ENCODE measurements at places on chromosomes 12 and 14.

DNA sequence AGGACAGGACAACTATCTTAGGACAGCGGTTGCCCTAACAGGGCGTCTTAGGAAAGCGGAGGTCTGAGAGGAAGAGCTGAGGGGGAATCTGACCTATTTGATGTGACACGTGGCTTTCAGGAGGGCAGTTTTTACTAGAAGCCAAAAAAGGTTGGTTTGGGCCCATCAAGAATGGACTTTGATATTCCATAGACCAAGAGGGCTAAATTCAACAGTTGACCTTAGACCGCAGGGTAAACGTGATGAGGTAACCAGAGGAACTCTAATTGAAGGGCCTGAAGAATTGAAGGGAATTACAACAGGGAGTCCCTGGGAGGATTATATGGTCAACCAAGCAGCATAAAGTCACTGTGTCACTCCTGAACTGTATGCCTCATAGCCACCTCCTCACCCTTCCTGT, 11.5 kb downstream of the C1S start:
- DNase-seq, result no peak

DNA sequence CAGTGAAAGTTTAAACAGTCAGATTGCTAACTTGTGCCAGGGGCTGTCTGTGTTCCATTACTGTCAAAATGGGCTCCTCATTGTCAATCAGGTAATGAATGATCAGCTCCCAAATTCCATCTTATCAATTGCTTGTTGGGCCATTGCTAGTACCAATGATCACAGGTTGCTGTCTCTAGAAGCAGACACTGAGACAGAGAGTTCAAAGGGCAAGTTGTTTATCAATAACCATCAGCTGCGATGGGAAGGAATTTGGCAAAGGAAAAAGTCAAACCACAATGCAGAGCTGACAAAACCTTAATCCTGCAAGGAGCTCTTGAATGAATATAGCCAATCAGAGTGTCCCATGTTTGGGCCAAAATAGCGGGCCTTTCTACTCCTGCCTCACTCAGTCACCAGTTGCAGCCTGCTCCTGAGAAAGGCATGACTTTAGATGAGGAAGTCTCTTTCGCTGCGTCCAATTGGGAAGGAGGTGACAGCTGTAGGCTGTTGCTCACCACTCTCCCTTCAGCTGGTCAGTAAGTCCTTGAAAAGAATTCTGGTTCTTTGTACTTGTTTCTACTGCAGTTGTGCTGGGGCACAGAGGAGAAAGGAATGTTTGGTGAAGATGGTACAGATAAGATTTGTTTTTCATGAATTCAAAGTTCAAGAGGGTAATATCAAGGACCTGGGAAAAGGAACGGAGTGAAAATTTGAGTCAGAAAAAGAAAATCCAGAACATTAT, 179.2 kb upstream of the PDE3A start:
- no peak for DNase-seq

DNA sequence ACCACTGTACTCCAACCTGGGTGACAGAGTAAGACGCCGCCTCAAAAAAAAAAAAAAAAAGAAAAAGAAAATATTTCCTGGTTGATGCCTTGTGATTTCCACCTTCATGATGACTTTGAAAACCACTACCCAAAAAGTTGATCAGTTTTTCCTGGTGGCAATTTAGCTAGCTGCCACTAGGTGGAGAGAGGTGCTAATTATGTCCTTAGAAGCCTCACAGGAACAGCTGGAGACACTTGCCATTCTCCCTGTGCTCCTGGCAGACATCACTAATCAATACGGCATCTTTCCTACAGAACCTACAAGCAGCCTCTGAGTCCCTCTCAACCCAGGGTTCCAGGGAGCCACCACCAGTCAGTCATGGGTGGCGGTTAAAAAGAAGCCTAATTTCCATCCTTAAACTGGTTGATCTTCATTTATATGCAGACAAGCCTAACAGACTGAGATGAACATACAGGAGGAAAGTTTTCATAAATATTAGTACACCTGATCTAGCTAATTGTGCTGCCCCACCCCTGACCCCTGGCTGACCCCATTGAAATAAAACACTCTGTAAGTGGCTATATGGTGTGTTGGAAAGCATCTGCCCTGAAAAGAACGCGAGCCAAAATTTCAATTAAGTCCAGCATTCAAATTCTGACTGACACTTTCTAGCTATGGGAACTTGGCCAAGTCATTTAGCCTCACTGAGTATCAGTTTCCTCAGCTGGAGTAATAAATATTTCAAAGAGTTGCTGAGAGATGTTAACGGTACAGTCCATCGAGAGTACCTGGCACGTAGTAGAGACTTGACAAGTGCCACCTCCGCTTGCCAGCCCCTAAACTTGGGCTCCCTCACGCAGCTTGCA, 6.2 kb upstream of the OAS1 start:
- peak; percentile 44 for DNase-seq

DNA sequence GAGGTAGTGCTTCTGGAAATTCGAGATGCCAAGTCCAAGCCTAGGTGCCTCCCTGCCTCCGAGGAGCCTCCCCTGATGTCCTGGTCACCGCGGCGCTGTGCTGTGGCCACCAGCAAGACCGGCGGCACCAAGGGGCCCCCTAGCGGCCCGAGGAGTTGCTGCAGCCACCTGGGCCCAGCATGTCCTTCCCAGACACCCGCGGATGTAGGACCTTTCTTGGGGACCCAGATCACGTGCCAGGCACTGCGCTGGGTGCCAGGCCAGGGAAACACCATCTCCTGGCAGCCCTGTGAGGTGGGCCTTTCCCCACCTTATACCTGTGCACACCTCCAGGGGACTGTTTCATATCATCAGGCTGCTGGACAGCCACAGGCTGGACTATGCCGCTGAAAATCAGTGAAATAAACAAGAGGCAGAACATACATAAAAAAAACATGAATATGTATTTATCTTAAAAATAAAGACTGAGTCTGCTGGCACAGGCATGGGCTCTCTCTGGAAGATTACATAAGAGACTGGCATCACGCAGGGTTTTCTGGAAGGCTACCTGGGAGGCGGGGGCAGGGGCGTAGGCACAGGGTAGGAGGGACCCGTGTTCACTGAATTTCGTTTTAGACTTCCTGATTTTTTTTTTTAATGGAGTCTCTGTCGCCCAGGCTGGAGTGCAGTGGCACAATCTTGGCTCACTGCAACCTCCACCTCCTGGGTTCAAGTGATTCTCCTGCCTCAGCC, 15.9 kb upstream of the HHIPL1 start:
- peak; percentile 50 for DNase-seq

- DNase-seq, result peak; percentile 72
Observed at GRCh38 chr14:34465069-34465859, 3.2 kb upstream of the SPTSSA start.

DNA sequence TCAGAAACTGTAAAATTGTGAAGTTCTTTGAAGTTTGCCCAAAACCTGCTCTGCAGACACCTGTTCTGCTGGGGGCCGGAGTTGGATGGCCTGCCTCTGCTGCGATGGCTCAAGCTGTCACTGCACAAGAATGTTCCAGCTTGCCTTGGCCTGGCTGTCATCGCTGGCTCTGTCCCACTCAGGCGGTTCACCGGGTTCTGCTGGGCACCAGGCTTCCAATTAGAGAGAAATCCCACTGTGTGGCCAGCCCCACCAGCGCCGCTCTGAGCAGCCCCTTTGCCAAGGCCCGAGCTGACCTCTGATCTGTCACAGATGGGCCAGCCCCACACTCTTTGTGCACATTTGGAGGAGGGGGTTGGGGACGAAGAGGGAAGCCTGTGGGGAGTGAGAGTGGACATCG, 71.7 kb upstream of the GPATCH2L start:
- no peak for DNase-seq

DNA sequence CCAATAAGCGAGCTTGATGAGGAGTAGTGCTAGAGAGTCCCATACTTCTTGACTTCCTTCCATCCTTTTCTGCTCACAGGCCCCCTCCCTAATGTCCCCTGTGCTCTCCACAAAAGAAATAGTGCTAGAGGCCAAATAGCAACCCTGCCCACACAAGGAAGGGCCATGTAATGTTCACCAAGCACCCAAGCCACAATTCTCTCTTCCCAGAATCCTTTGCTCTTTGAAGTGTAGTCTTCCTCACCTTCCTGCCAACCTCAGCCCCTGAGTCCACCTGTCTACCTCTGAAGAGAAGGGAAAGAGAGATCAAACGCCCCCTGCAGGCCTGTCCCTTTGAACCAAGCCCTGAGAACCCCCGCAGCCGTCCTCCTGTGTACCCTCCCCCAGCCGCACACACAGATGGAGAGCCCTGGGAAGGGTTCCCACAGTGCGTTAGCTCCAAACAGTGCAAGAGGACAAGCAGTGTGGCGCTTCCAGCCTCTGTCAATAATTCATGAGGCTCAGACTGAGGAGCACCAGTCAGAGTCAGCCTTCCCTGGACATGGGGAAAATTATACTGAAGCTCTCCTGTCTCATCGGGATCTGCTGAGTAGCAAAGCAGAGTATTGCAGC, 1.9 kb upstream of the DHRS4 start:
- DNase-seq, result no peak

DNA sequence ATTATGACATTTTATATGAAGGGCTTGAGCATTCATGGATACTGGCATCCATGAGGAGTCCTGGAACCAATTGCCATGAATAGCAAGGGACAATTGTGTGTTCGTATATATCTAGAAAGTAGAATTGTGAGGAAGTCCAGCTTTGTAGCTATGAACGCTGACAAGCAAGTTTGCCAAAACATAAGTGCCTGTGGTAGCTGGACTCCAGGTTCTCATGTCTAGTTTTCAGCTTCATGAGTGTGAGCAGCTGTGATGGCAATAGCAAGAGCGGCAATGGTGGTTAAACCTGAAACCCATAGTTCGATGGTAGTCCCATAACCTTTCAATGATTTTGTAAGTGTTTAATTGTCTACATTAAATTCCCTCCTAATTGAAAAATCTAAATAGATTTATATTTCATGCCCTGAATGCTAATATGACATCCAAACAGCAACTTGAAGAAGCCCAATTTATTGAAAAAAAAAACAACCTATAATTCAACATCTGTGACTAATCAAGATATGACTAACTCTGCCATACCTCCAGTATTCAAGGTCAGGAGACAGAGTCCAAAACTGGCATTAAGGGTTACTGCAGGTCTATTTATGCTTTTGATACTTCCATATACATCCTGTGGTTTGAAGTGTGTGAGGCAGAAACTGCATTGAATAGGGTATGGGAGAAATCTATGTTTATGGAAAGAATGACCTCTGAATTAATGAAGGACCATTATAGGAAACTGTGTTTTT, 50.3 kb upstream of the PCED1B start:
- DNase-seq, result no peak

DNA sequence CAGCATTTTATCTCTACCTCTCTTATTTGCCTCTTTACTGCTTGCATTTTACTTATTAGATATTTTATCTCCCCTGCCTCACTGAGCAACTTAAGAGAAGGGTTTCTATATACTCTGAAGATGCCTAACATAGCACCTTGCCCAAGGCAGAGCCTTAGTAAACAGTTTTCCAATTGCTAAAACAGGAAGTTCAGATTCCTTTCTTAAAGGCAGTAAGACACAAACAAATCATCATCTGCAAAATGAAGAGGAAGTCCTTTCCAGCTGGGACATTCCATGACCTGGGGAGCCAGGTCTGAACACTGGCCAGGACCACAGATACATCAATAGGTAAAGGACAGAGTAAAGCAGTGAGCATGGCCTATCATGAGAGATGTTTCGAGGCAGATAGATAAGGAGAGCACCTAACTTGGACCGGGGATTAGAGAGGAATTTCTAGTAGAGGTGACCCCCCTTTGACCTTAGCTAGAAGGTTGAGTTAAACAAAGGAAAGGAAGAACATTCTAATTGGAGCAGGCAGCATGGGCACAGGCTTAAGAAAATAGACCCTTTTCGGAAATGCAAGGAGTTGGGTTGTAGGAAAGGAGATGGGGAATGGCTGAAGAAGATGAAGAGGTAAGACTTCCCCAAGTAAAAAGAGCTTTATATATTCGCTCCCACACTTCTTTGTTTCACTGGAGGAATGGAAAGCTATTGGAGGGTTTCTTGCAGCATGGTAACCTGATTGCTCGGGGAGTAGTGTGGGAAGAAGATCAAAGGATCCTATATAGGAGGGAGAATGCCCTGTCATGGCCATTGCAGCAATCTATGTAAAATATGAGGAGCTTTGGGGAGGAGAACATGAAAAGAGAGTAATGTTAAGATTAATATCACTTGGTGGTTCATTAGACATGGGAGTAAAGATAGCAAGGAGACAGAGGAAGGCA, 94.8 kb downstream of the PHLDA1 start:
- DNase-seq, result no peak

- DNase-seq, result no peak
Observed at GRCh38 chr12:570435-570920, 92.8 kb downstream of the NINJ2 start.

- no peak for DNase-seq
Observed at GRCh38 chr12:40827683-40828592, 135.7 kb downstream of the CNTN1 start.

DNA sequence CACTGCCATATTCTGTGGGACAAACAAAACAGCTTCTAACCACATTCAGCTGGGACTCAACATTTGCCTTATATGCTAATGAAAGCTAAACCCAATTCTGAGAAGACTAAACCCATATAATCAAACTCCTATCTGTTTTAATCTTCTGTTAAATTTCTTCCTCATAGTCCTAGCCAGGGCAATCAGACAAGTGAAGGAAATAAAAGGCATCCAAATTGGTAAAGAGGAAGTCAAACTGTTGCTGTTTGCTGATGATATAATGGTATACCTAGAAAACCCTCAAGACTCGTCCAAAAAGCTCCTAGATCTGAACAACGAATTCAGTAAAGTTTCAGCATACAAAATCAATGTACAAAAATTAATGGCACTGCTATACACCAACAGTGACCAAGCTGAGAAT, 157.1 kb downstream of the PHLDA1 start:
- no peak for DNase-seq

- no peak for DNase-seq
Observed at GRCh38 chr12:92421701-92422100, 276.1 kb upstream of the BTG1 start.

DNA sequence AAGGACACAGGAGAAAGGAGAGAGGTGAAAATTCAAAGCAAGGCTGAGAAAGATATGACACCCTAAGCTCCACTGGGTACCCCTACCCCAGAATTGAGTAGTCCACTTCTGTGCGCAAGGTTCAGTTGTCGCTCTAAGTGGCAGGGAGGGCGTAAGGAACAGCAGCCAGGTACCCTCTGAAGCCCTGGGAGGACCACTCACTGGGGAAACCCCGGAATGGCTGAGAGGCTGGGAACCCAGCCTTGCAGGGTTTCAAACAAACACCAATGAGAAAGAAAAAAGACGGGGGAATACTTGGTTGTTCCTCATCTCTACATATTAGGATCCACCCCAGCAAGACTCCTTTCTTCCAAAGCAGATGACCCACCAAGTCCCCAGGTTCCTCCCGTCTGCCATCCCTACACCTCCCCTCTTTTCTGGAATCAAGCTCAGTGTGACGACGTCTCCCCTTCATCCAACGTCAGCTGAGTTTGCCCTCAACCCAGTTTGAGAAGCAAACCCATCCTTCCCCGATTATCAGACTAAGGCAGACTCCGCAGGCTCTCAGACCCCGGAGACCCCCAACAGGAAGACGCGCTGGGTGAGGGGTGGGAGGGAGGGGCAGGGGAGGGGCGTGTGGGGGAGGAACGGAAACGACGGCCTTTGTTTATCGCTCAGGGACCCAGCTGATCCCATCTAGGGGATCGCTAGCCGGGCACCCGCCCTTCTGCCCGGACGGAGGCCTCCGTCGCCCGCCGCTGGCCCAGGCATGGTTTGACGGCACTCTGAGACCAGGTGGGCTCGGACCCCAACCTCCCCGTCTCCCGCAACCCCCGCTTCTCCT, 795 bp downstream of the LMBR1L start:
- DNase-seq, result no peak

Measured in hematopoietic multipotent progenitor cell treated with erythropoietin and hydrocortisone succinate and interleukin-3 and kit ligand, for 8 days (in vitro differentiated cells).